Activated CD4-positive, alpha-beta T cell treated with anti-CD3 and anti-CD28 coated beads, Interleukin-2, amount 10 ng/mL, durations not matched to agents 7 days and 5 days (primary cell): ENCODE measurements at places on chromosomes 6 and 20.

- no peak for DNase-seq
- H3K4me3 ChIP-seq: no peak overlapping the region
- H3K27ac ChIP-seq: no peak overlapping the region
- H3K27me3 ChIP-seq: no peaks in the 10 kb centered on the region
Measured at GRCh38 chr6:73565767-73566485, 45.1 kb upstream of the EEF1A1 start.

- H3K36me3 ChIP-seq: no peaks in the 10 kb centered on the region
- no peak overlapping the region for H3K27ac ChIP-seq
- no peak overlapping the region for H3K4me3 ChIP-seq
Measured at GRCh38 chr6:8335381-8335780, 100.0 kb downstream of the SLC35B3 start.

DNA sequence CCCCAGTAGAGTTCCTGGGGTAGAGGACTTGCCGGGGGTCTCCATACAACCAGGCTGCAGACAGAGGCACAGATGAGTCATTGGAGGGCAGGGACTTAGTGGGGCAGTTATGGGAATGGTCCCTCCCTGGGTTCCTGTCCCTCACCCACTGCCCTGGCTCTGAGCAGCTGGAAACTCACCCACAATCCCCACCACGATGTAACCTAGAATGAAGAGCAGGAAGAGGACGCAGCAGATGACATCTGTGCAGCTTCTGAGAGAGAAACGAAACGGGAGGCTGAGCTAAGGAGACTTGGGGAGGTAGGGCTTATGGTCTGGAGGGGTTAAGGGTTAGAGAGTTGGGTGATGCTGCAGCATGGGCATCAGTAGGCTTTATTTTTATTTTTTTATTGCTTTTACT, 2.9 kb downstream of the SLC44A4 start:
- no peak for DNase-seq
- H3K4me1 ChIP-seq: peaks cover 10% of the 10 kb centered on the region
- peaks cover 3% of the 10 kb centered on the region for H3K27me3 ChIP-seq
- no peak overlapping the region for H3K4me3 ChIP-seq

- no peak overlapping the region for H3K4me3 ChIP-seq
- H3K27me3 ChIP-seq: no peaks in the 10 kb centered on the region
- peaks cover 24% of the 10 kb centered on the region for H3K4me1 ChIP-seq
- no peak for DNase-seq
Measured at GRCh38 chr6:134529305-134529704, 211.4 kb upstream of the SGK1 start.

DNA sequence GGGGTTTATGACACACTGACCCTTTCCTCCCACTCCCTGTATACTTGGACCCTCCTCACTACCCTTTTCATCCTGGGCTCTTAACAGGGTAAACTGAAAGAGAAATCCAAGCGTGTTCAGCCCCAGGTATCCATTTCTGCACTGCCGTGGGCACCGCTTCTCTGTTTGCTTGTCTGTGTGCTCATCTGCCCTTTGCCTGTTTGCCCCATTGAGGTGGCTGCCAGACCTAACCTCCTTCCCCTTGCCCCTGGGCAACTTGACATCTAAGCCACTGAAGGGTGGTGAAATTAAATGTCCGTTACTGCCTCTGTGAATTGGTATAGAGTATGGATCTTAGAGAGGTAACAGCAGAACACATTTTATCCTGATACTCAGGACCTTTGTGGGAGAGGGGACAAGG, 38.7 kb downstream of the ACSS2 start:
- H3K4me3 ChIP-seq: no peak overlapping the region
- DNase-seq: no peak
- H3K27ac ChIP-seq: no peak overlapping the region

DNA sequence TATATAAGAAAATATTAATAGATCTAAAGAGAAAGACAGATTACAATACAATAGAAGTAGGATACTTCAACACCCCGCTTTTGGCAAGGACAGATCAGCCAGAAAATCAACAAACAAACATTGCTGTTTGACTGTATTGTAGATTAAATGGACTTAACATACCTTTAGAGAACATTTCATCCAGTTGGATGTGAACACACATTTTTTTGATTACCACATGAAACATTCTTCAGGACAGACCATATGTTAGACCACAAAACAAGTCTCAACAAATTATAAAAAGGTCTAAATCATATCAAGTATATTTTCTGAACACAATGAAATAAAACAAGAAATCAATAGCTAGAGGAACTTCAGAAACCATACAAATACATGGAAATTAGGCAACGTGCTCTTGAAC, 148.2 kb downstream of the TRMT11 start:
- no peak overlapping the region for H3K4me3 ChIP-seq
- no peak overlapping the region for H3K27ac ChIP-seq
- no peaks in the 10 kb centered on the region for H3K4me1 ChIP-seq

DNA sequence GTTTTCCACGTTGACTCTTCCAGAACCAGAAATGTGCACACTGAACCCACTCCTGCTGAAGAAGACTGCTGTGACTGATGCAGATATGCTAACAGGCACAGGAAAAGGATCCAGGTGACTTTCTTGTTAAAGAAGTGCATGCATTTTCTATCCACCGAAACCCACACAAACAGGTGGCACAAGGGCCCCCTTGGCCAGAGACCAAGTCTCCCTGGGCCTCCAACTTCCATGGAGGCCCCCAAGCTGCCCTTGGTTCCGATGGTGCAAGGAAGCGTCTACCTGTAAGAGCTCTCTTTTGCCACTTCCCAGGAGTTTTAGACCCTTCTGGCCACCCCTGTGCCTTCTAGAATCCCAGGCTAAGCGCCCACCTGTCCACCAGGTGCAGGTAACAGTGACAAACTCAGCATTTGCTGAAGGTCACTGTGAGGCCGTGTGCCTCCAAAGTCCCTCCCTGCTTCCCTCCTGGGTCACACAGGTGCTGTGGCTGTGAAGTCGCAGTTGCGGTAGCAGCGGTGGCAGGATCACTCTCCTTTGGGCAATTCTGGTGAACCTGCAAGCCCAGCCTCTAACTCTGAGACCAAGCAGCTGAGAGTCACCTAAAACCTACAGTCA, 134.8 kb downstream of the PXDC1 start:
- H3K27ac ChIP-seq: no peak overlapping the region
- no peak for DNase-seq
- no peaks in the 10 kb centered on the region for H3K36me3 ChIP-seq
- no peak overlapping the region for H3K4me3 ChIP-seq
- peaks cover 3% of the 10 kb centered on the region for H3K27me3 ChIP-seq

DNA sequence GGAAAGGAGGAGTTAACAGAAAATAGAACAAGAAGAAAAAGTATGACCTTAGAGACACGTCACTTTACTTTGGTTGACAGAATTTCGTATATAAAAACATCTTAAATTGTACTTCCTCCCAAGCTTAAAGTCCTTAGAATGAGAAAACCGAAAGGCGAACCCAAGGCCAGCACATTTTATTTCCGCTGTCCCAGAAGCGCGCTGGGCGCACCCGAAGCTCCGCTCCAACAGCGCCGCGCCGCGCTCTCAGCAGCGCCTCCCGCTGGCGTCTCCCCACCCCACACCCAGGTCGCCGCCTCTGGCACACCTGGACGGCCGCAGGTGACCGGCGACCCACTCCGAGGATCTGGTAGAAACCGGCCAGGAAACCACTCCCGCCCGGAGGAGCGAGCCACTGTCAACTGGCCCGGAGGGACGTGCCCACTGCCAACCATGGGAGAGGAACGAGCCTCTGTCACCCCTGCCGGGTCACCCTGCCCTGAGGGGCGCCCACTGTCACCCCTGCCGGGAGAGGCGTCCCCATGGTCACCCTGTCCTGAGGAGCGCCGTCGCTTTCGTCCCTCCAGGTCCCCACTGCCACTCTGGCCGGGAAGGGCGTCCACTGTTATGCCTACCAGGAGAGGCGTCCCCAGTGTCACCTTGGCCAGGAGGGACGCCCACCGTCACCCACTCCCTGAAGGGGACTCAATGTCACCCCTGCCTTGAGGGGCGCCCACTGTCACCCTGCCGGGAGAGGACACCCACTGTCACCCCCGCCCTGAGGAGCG, 824 bp downstream of the MPC1 start:
- no peaks in the 10 kb centered on the region for H3K36me3 ChIP-seq
- peak overlapping the region; percentile 86 for H3K27ac ChIP-seq
- peak overlapping the region; percentile 92 for H3K4me3 ChIP-seq
- peaks cover 19% of the 10 kb centered on the region for H3K4me1 ChIP-seq
- H3K27me3 ChIP-seq: no peaks in the 10 kb centered on the region

GRCh38 chr6:29647927-29648642, 8.8 kb upstream of the MOG start:
- no peak for DNase-seq
- no peak overlapping the region for H3K4me3 ChIP-seq
- H3K27ac ChIP-seq: peak overlapping the region; percentile 19
- no peaks in the 10 kb centered on the region for H3K27me3 ChIP-seq
- H3K4me1 ChIP-seq: peaks cover 14% of the 10 kb centered on the region

DNA sequence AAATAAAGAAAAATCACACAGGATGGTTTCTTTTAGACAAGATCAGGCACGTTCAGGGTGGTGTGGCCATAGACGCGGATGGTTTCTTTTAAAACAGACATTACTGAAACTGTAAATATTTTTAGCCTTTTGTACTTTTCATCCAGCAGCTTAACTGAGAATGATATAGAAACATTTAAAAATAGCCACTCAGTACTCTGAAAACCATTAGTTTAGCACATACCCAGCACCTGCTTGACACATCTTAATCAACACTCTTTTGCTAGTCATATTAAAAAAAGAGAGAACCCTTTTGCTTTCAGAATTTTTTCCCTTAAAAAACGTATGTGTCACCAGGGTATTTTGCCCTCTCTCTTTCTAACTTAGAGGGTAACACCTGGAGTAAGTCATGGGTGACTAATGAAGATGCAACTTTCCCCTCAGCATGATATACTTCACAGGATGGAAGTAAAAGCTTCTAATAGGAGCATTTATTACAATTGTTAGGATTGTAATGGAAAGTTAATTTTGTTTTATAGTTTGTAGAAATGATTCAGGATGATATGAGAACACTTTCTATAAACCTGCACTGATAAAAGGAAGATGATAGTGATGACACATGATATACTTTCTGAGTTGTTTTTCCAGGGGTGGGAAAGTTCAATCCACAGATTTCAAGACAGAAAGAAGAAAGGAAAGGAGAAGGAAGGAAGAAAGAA, 45.2 kb downstream of the BACH2 start:
- H3K4me1 ChIP-seq: peaks cover 78% of the 10 kb centered on the region
- peaks cover 68% of the 10 kb centered on the region for H3K36me3 ChIP-seq
- H3K27ac ChIP-seq: peak overlapping the region; percentile 42
- no peaks in the 10 kb centered on the region for H3K27me3 ChIP-seq

GRCh38 chr6:118660218-118660569, 8.8 kb upstream of the CEP85L start:
- H3K4me3 ChIP-seq: no peak overlapping the region
- peaks cover 40% of the 10 kb centered on the region for H3K36me3 ChIP-seq
- no peaks in the 10 kb centered on the region for H3K27me3 ChIP-seq
- DNase-seq: peak; percentile 52

- peak; percentile 83 for DNase-seq
- H3K27ac ChIP-seq: peak overlapping the region; percentile 100
- H3K4me1 ChIP-seq: peaks cover 43% of the 10 kb centered on the region
- H3K36me3 ChIP-seq: peaks cover 62% of the 10 kb centered on the region
- no peaks in the 10 kb centered on the region for H3K27me3 ChIP-seq
Measured at GRCh38 chr20:35490736-35491181, 35.4 kb downstream of the CEP250 start.

DNA sequence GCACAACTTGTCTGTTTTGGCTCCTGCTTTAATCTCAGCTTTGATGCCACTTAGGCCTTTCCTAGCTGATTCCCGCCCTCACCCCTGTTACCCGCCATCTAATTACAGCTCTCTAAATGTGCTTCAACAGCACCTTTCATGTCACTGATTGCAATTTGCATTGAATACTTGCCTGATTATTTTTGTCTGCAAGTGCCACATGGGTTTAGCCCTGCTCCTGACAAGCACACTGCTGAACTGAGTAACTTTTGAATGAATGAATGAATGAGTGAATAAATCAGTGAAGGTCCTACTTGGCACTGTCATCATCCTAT, 591 bp upstream of the DCBLD1 start:
- H3K27me3 ChIP-seq: peaks cover 59% of the 10 kb centered on the region
- H3K4me1 ChIP-seq: peaks cover 20% of the 10 kb centered on the region
- no peaks in the 10 kb centered on the region for H3K36me3 ChIP-seq
- no peak for DNase-seq
- H3K4me3 ChIP-seq: peak overlapping the region; percentile 68

GRCh38 chr20:8749986-8750385, 318.9 kb upstream of the PLCB4 start:
- H3K4me1 ChIP-seq: no peaks in the 10 kb centered on the region
- H3K27me3 ChIP-seq: no peaks in the 10 kb centered on the region
- no peak for DNase-seq
- H3K4me3 ChIP-seq: no peak overlapping the region
- H3K36me3 ChIP-seq: no peaks in the 10 kb centered on the region
- H3K27ac ChIP-seq: no peak overlapping the region

- peaks cover 47% of the 10 kb centered on the region for H3K36me3 ChIP-seq
- no peak overlapping the region for H3K4me3 ChIP-seq
- peaks cover 30% of the 10 kb centered on the region for H3K4me1 ChIP-seq
- H3K27me3 ChIP-seq: no peaks in the 10 kb centered on the region
- no peak for DNase-seq
Measured at GRCh38 chr20:31747640-31748039, 8.6 kb downstream of the TPX2 start.

DNA sequence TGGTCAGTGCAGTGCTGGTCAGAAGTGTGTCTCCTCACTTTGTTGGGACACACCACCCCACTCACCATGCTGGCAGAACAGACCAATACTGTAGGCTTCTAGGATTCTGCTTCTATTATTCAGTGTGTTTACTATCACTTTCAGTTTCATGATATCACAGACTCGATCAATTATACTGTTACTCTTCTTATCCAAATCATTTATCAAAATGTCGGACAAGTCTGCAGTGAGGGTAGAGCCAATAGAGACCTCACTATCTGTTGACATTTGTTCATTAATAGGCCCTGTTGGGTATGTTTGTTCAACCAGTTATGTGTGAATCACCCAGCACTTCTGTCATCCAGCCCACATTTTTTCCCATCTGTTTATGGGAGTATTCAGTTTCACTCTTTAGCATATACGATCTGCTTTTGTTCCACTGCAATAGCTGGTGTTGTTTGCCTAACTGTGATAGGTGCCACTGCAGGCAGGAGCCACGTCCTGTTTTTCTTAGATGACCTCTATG, 140.1 kb downstream of the NRN1 start:
- H3K4me1 ChIP-seq: peaks cover 47% of the 10 kb centered on the region
- peak overlapping the region; percentile 64 for H3K4me3 ChIP-seq
- peak overlapping the region; percentile 89 for H3K27ac ChIP-seq
- no peaks in the 10 kb centered on the region for H3K27me3 ChIP-seq
- DNase-seq: no peak
